ENCODE measurements at places on chromosomes 13 and 19.

- no peak for DNase-seq
Measured at GRCh38 chr13:71350886-71351285, 516.1 kb downstream of the DACH1 start.

- DNase-seq, result no peak
Measured at GRCh38 chr19:15378534-15379082, 979 bp downstream of the AKAP8 start.

DNA sequence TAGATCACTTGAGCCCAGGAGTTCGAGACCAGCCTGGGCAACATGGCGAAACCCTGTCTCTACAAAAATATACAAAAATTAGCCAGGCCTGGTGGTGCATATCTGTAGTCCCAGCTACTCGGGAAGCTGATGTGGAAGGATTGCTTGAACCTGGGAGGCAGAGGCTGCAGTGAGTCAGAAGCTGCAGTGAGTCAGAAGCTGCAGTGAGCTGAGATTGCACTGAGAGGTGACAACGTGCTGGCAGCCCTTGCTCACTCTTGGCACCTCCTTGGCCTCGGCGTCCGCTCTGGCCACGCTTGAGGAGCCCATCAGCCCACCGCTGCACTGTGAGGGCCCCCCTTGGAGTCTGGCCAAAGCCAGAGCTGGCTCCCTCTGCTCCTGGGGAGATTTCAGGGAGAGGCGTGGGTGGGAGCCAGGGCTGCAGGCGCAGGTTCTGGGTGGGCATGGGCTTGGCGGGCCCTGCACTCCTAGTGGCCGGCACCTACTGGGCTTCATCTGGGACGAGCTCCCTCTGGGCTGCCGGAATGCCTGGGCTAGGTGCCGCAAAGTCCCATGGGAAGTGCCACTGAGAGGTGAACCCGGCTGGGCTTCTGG, 39.5 kb upstream of the RPL21 start:
- no peak for DNase-seq

- DNase-seq, result no peak
Measured at GRCh38 chr19:16233836-16234551, 36.3 kb downstream of the AP1M1 start.

- no peak for DNase-seq
Measured at GRCh38 chr13:112742583-112742982, 52.7 kb downstream of the ATP11A start.

GRCh38 chr13:27170221-27170515, 1.4 kb downstream of the USP12 start:
- DNase-seq, result no peak

GRCh38 chr13:111460548-111461444, 140.4 kb downstream of the TEX29 start:
- DNase-seq, result peak; percentile 15

Data from nucleus accumbens (tissue), 56 donors.